ENCODE measurements at places on chromosomes 1 and 21.

DNA sequence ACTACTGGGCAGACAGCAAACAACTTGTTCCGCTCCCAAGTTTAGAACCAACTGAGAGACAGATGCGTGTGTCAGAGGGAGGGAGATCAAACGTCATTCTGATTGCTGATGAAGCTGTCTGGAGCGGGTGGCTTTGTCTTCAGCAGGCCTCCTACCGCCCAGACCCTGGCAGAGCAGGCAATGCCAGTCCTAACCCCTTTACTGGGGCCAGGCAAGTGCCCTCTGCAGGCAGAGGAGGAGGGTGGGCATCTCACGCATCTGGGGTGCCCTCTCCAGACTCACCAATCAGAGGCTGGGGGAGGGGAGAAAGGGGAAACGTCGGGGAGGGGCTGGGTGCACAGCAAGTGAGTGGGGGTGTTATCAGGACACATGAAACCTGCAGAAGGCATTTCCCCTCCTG, 126.6 kb downstream of the ACTL8 start:
- no peak for DNase-seq

DNA sequence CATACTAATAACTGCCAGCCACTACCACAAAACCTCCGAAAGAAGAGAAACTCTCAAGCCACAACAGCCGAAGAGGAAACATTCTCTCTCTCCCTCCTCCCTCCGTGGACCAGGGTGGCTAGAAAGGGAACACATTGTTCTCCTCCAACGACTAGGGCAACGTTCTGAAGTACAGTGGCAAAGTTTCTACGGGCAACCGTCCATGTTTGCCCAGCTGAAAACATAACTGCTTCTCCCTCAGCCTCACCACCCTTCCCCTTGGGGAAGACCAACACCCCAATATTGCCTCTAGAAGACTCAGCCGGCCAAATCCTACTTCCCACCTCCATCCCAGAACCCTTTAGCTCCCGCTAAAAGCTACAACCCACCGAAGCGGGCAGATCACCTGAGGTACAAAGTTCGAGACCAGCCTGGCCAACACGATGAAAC, 2.0 kb downstream of the GLUL start:
- peak; percentile 36 for DNase-seq

- DNase-seq, result no peak
Measured at GRCh38 chr1:235872270-235872669, 5.6 kb upstream of the LYST start.

- no peak for DNase-seq
Measured at GRCh38 chr1:6545276-6546112, 8.8 kb downstream of the NOL9 start.

DNA sequence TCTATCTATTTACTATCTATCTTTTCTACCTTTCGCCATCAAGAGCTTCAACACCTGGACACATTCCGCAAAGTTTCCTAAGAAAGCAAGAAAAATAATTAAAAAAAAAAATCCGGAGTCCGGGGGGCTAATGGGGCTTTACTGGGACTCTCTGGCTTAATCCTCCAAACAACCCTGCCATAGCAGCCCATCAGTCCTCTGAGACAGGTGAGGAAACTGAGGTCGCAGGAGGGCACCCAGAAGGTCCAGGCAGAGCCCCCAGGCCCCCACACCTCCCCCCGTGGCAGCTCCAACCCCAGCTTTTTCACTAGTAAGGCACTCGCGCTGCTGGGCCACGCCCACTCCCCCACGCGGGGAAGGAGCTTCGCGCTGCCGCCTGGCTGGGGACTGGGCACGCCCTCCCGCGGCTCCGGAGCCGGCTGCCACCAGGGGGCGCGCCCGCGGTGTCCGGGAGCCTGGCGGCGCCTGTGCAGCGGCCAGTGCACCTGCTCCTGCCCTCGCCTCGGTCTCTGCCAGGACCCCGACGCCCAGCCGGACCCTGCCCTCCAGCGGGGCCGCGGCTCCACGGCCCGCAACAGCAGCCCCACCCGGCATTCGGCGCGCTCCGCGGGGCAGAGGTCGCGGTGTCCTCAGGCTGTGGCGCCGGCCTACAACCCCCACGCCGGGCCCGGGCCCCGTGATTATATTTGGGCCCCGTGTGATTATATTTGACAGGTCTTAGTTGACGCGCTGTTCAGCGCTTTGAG, 54.1 kb upstream of the SAMD11 start:
- DNase-seq, result peak; percentile 81

GRCh38 chr1:205077934-205078311, 6.3 kb downstream of the TMEM81 start:
- peak; percentile 0 for DNase-seq

GRCh38 chr21:14875704-14876523, 188.9 kb downstream of the NRIP1 start:
- no peak for DNase-seq

- DNase-seq, result no peak
Measured at GRCh38 chr1:52423771-52424170, 19.4 kb downstream of the PRPF38A start.

GRCh38 chr1:72271555-72272085, 10.7 kb downstream of the NEGR1 start:
- DNase-seq, result no peak

DNA sequence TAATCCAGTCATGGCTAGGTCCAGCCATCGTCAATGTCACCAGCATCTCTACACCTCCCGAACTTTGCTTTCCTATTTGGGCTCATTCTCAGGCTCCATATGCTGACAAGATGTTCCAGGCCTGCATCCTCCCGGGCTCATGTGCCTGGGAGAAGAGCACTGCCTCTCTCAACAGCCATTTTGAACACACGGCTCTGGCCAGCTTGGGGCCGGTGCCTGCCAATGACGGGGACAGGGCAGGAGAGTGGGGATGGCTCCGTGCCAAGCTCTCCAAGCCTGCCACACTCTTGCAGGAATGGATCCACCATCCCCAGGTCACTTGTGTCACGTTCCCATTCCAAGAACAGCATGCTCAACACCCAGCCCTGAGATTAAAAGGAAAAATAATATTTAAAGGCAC, 61.4 kb upstream of the PAX7 start:
- no peak for DNase-seq

- DNase-seq, result no peak
Measured at GRCh38 chr1:229629261-229629660, 3.2 kb downstream of the URB2 start.

- no peak for DNase-seq
Measured at GRCh38 chr1:118390955-118391354, 205.9 kb upstream of the SPAG17 start.

- DNase-seq, result no peak
Measured at GRCh38 chr21:42079008-42079938, 8.2 kb downstream of the UMODL1 start.

DNA sequence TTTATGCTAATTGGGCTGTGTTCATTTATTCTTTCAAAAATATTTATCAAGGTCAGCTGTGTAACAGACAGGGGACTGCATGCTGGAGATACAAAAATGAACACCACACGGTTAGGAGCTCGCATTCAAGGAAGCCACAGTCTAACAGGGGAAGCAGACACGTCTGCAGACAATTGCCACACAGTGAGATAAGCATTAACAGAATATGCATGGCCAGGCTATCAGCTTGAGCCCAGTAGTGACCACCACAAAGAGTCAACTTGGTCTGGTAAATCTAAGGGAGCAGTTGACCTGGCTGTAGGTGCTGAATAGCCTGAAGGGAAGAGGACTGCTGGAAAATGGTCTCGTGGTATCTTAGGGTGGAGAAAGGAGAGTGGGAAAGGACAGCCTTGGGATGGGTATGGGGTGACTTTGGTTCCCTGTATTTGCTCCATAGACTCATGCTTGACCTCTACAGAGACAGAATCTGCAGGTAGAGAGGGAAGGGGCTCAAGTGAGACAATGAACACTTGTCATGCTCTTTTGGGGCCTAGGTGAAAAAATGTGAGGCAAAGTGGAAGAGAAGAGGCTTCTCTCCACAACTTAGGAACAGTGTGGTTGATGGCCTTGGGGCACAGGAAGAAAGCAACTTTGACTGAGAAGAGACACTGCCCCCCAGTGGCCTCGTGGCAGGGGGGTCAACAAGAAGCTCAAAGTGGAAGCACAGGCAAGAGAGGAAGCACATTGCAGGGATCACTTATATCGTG, 7.6 kb upstream of the NPL start:
- DNase-seq, result peak; percentile 86

GRCh38 chr1:2777424-2778219, 23.9 kb downstream of the TTC34 start:
- no peak for DNase-seq

All from eye (tissue), 1 donor.